ENCODE measurements at places on chromosomes 13 and 19.

GRCh38 chr19:17863520-17864182 lies 3.9 kb downstream of the RPL18A start:
- DNase-seq: no peak

DNA sequence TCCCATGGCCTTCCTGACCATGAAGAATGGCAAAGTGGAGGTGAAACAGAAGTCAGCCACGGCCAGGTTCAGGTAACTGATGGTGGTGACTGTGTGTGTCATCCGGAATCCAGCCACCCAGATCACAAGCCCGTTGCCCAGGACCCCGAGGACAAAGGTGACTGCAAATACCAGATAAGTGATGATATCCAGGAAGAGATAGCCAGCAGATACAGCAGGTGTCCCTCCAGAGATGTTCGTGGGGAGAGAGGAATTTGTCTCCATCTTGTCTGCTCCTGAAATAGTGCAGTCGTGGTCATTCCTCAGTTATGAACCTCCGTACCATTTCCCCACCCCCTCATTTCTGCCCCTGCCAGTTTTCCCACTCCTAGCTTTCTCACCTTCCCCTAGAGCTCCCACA lies 4.9 kb downstream of the FPR1 start:
- DNase-seq: no peak

DNA sequence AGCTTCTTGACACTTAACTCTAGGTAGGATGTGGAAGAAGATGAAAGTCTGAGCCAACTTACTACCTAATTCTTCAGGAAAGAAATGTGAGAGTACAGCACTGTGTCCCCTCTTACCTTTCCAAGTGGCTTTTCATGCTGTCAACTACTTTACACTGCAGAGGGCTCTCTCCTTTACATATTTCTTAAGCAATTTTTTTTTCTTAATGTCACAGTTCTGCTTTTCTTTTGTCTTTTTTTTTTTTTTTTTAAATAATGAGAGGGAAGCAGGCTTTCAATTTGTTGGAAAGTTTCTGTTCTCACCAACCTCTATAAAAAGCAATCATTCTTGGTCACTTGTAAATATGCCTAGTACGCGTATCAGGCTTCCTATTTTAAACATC lies 212.7 kb upstream of the MIR17HG start:
- DNase-seq: no peak

DNA sequence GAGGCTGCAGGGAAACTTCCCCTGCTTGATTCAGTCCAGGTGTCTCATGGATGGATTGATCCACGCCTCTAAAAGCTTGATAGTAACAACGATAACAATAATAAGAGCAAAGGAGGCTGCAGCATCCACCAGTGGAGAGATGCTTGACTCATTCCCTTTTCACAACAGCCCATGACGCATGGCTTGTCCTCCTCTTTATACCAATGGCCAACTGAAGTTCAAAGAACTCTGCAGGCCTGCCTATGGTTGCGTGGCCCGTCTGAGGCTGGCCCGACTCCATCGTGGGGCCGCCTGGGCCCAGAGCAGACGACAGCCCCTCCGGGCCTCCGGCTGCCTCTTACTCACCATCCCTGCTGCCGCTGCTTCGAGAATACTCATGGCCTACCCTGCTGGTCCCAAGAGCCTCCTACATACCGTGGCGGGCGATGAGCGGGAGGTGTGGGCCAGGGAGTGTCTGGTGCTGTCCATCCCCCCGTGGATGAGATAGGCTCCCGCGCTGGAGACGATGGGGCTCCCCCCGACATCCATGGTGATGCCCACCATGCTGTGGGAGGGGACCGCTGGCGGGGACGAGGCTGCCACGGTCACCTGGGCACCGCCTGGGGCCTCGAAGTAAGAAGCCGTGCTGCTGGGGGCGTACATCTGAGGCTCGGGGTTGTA lies 61.8 kb upstream of the RANBP3 start:
- DNase-seq: peak; percentile 57

DNA sequence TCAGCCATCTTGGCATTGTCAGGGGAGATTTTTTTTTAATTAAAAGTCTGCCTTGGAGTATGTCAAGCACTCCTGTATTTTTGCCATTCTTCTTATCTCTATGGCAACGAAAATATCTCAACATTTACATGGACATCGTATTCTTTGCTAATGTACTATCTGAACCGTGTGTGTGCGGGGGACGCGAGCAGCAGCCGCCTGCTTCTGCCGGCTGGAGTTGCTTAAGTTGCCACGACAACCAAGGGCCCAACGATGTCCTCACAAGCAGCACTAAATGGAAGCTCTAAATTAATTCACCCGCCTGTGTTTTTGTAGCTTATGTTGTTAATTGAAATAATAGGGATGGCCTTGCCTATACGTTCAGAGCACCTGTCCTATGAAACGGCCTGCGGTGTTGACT lies 309.5 kb downstream of the TEX29 start:
- no peak for DNase-seq

DNA sequence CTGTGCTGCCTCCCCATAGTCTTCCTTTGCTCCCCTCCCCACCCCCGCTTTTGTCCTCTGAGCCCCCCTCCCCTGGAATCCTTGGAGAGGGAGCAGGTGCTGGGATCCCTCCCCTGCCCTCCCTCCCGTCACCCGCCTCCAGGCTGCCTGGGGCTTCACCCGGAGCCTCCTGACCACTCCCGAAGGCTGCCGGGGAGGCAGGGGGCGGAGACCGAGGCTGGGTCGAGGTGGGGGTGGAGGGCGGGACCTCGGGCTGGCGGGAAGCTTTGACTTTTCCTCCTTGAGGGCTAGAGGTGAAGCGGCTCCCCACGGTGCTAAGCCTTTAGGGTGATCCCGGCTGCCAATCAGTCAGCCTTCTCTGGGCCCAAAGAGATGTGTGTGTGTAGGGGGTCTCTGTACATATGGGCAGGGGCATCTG lies 1.5 kb downstream of the KMT5C start:
- DNase-seq: peak; percentile 43

GRCh38 chr13:102940143-102940542 lies 94.3 kb downstream of the ERCC5 start:
- DNase-seq: no peak

DNA sequence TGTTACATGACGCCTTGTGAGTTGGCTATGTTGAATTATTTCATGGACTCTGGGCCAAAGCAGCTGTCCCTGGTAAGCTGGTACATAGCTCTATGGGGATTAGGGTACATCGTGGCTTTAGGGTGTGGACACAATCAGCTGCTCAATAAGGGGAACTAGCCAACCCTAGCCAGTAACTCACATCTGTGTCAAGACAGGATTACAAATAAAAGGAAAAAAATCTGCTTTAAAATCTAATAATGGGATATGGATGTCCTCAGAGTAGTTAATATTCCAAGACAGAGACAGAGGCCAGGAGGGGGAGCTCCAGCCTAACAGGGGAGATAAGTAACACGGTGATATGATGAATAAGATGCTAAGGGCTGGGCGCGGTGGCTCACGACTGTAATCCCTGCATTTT lies 21.1 kb upstream of the ZNF766 start:
- DNase-seq: peak; percentile 23

DNA sequence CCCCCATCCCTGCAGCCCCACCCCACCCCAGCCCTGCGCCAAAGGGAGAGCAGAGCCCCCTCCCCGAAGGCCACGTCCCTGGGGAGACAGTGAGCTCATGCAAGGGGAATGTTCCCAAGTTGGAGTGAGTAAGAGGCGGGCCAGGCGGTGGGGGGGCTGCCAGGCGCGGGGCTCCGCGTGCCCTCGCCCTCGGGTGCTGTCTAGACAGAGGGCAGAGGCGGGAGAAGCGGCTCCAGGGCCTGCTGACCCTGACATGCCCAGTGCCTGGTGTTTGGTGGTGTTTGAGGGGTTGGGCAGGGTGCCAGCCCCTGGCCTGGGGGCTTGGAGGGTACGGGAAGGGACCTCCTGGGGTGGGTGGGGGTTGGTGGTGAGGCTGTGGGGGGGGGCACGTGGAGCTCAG lies 1.0 kb downstream of the FSTL3 start:
- DNase-seq: peak; percentile 83

GRCh38 chr13:111474136-111475002 lies 153.9 kb downstream of the TEX29 start:
- DNase-seq: peak; percentile 19

GRCh38 chr19:44747739-44748425 lies 626 bp upstream of the BCL3 start:
- DNase-seq: peak; percentile 66

DNA sequence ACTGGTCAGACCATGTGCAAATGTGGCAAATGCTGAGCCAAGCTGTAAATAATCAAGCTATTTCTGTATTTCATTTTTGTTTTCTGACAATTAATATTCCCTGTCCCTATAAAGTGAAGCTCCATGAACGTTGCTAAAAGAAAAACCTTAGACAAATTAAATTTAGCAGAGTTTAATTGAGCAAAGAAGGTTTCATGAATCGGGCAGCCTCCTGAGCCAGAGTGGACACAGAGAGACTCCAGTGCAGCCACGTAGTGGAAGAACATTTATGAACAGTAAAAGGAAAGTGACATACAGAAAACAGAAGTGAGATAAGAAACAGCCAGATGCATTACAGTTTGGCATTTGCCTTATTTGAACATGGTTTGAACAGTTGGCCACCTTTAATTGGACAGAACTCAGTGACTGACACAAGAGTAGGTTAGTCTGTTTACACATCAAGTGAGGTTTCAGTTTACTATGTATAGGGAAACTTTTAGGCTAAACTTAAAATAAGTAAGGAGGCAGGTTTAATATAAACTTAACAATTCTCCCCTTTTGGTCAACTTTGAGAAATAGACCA lies 69.7 kb downstream of the UFM1 start:
- DNase-seq: no peak

DNA sequence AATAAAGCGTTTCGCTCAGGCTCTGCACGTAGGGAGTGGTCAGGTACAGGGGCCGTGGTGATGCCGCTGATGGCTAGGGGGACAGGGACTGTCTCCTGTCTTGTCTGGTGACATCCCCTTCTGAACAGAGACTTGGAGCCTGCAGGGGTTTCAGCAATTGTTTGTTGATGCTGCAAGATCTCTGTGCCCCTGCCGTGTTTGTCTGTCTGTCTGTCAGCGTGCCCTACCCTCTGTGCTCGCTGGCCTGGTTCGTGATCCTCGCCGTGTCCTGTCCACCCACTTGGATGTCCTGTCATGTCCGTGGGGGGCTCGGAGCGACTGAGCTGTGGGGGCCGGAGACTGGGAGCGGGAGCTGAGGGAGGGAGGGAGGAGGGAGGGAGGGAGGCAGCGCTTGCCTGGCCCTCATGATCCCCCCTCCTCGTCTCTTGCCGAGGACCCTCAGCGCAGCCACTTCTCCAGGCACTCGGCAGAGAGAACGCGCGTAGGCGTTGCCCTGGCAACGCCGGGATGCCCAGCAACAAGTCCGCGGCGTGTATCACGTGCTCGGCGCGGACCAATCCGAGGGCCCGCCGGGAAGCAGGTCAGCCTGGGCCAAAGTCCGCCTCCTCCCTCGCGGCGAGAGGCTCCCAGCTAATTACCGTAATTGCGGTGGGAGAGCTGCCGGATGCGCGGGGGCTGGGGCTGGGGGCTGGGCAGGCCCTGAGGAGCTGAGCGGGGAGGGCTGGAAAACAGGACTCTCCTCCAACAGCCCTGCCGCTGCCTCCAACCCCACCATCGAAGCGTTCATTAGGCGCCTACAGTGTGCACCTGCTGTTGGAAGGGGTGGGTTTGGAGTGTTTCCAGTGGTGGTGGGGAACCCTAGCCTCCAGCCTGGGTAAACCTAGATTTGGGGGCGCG lies 31.9 kb upstream of the FEM1A start:
- DNase-seq: peak; percentile 77

DNA sequence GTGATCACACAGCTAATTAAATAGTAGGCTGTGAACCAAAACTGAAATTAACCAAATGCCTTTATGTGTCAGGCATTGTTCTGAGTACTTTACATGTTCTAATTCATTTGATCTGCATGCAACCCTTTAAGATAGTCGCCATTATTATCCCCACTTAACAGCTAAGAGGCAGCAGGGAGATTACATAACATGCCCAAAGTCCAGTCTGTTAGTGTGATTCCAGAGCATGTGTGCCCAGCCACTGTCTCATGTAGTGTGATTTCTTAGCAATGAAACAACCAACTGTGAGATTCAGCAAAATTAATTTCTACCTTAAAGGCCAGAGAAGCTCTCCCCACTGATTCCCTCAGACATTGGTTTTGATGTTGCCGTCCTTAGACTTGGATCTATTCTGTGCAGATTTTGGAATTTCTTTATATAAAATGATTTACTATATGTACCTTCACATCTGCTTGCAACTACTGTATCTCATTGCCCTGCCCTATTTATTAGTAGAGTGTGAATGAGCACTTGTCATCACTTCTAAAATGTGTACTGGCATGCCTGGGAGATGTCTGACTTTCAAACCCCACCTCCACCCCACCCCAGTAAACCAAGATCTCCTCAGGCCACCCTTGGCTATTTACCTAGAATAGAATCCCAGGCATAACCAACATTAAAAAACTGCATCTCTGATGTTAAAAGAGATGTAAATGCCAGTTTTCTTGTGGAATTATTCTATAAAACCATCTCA lies 41.2 kb downstream of the POLR1D start:
- no peak for DNase-seq

DNA sequence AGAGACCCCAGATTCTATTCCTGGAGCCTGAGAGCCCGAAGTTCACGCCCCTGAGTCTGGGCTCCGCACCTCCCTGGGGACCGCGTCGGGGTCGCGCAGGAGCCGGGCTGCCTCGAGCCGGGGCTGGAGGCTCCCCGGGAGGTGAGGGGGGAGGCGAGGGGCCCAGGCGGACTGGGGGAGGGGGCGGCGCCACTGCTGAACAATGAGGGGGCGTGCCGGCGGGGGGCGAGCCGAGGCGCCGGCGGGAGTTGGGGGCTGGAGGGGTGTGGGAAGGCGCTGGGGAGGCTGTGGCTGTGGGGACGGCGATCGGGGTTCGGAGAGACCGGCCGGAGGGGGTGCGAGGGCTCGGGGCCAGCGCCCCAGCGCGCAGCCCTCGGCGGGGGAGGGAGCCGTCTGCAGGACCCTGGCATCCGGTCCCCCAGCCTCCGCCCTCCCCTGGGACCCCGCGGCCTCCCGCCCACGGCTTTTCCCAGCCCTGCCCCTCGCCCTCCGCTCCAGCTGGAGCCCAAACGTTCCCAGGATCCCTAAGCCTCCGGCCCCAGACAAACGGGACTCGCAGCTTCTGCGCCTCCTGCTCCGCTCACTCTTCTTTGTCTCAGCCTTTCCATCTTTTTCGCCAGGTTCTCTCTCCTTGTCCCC lies 922 bp downstream of the PLEKHG2 start:
- peak; percentile 73 for DNase-seq

GRCh38 chr19:801030-801860 lies 4.0 kb downstream of the PTBP1 start:
- DNase-seq: peak; percentile 62

- DNase-seq: peak; percentile 52
Observed at GRCh38 chr19:6423499-6424194, 964 bp downstream of the KHSRP start.

DNA sequence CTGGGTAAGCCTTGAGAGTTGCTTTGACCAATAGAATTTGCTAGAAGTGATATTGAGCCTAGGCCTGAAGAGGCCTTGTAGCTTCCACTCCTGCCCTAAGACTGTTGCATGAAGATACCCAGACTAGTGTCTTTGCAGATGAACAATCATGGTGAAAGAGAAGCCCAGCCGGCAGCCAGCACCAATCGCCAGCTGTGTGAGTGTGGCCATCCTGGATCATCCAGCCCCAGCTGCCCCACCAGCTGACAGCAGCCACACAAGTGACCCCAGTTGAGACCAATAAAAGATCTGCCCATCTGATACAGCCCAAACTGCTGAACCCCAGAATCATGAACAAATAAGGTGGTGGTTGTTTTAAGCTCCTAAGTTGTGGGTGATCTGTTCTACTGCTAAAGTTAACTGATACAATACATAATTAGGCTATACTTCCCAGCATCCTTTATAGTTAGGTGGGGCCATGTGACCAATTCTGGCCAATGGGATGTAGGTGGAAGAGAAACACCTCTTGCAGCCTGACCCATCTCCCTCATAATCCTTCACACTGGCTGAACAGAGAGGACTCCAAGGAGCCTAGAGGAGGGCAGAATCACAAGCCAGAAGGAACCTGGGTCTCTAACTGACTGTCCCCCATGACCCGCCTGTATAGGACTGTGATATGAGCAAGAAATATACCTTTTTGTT lies 9.4 kb upstream of the ZNF428 start:
- no peak for DNase-seq
